ENCODE measurements at places on chromosomes 4 and X. TPM values are rescaled to one million over a fixed set of nuclear protein-coding genes. Genes with fewer than 3 reads are reported as not detected.

Gene RBM46
- total RNA-seq = not detected

Gene ARMCX2
- 33.0 TPM for total RNA-seq

Gene IL2RG
- total RNA-seq = 2.6 TPM

Gene SPANXC
- total RNA-seq = not detected

Gene PF4V1
- not detected for total RNA-seq

Gene RAB33A
- 12.7 TPM for total RNA-seq

Gene AFM
- not detected for total RNA-seq

Gene C4orf36
- total RNA-seq = 0.93 TPM

- DNase-seq = no peak
Observed at GRCh38 chr4:54717694-54718093, 59.9 kb downstream of the KIT start.

DNA sequence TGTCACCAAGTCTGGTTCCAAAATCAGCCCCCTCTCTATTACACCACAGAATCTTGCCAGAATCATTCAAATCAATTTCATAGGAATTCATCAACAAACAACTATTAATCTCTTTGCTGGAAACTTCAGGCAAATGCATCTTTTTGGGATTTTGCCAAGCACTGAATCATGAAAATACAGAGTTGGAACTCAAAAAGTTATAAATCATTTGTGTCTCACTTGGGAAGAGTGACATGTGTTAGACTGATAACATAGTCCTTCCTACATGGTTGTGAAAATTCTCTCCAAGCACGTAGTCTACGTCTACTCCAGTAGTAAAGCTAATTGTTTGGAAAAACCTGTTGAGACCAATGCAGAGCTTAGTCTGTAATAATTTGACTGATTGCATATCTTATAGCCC lies 19.0 kb downstream of the CXCL8 start:
- DNase-seq = no peak

- DNase-seq = no peak
Observed at GRCh38 chr4:154471526-154472331, 19.9 kb downstream of the DCHS2 start.

GRCh38 chr4:99872570-99872969 lies 21.7 kb downstream of the LAMTOR3 start:
- no peak for DNase-seq

DNA sequence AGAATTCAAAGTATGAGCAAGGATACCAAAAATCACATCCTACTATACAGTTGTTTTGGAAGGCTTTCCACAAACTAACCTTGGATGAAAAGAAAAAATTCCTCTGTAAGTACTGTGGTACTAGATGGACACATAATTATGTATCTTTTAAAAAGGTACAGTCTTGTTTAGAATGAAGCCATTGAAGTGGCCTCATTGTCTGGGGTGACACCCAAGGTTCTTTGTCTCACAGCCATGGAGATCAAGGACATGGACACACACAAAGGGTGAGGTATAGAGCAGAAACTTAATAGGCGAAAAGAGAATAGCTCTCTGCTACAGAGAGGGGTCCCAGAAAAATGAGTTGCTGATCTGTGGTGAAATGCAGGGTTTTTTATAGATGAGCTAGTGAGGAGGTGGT lies 16.8 kb upstream of the HERC5 start:
- no peak for DNase-seq

- no peak for DNase-seq
Observed at GRCh38 chr4:150852216-150852615, 162.9 kb downstream of the LRBA start.

DNA sequence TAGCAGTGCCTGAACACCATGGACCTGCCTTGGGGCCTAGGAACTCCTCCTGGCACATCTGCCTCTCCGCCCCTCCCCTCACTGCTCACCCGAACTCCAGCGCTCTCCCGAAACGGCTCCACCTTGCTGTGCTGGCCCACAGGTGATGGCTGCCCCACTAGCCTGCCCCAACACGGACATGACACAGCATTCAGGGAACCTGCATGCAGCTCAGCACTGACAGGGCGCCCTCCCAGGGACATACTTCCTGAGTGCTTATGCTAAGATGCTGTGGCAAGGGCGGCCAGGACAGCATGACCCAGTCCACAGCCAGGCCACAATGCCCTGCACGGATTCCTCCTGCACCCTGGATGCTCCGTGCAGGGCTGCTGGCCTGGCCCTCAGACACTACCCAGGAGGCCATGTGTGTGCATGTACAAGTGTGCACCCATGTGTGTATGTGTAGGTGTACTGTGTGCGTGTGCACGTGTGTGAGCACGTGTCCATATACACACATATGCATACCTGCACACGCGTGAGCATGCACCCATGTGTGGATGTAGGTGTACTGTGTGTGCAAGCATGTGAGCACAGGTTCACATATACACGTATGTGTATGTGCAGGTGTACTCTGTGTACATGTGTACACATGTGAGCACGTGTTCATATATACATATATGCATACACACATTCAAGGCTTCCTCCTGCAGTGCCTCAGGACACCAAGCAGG lies 6.0 kb downstream of the TMEM271 start:
- DNase-seq = no peak

DNA sequence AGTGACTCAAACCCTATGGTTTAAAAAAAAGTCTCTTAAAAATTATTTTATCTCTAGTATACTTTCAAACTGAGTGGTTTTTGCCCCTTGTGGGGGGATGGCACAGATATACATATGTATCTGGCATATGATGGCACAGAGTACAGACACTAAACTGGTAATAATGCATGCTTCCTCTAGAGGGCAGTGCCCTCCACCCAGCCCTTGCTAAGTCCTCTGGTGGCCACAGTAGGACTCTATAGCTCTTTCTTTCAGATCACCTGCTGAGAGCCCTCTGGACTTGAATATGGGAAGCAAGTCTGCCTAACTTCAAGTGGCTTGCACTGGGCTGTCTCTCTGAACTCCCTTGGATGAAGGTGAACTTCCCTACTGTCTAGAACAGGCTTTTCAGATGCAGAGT lies 66.3 kb downstream of the TSPAN7 start:
- DNase-seq = no peak

DNA sequence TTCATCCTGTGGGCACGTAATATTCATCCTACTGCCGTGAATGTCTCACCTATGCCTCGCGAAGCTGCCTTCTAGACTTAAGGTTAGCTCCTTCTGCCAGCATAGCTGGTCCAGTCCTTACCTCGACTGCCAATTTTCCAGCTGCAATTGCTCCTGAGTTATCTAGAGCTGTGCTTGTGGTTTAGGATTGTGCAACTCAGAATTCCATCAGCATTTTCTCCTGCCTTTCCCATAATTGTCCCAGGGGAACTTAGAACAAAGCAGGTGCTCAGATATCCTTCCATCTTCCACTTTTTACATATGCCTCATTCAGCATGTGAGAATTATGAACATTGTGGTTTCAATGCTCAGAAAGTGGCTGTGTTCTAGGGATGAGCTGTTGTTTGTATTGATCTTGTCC lies 131.4 kb upstream of the ADGRL3 start:
- DNase-seq = no peak

DNA sequence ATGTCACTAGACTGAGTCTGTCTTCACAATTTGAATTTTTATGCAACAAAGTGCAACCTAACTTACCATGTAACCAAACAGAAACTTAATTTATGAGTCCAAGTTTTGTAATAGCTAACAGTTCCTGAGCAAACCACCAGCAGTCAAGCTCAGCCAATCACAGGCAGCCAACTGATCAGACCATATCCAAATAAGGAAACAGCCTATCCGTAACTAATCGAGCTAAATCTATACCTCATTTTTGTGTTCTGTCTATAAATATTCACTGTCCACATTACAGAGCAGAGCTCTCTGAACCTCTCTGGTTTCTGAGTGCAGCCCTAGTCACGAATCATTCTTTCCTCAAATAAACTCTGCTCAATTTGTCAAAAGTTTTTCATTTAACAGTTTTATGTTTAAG lies 367.6 kb downstream of the PRR32 start:
- DNase-seq = no peak

GRCh38 chr4:148444296-148445070 lies 2.3 kb upstream of the NR3C2 start:
- DNase-seq = peak; percentile 81

- no peak for DNase-seq
Observed at GRCh38 chr4:30525662-30526315, 194.4 kb upstream of the PCDH7 start.

- no peak for DNase-seq
Observed at GRCh38 chr4:53122280-53123116, 243.4 kb downstream of the SCFD2 start.

GRCh38 chrX:19739683-19740082 lies 147.7 kb downstream of the SH3KBP1 start:
- no peak for DNase-seq

- no peak for DNase-seq
Observed at GRCh38 chr4:44553180-44553579, 98.2 kb downstream of the YIPF7 start.

GRCh38 chrX:1941321-1941720 lies 326.5 kb downstream of the ASMT start:
- DNase-seq = no peak

DNA sequence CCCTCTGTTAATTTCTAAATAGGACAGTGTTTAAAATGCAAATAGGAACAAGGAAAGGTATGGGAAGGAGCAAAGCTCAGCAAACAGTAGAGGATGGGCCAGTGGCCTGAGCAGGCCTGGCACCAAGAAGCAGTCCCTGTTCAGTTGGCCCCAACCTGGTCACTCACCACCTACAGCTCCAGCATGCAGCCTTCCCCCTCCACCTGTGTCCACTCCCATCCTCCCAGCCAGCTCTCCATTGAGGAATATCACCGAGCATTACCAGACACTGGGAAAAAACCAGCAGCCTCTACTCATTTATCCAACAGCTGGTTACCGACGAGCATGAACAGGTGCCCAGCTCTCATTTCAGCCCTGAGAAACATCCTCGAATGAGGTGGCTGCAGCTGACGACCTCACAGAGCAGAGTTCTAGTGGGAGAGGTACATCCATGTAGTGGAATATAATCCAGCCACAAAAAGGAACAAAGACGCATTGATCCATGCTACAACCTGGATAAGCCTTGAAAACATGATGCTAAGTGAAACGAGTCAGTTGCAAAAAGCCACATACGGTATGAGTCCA lies 25.6 kb downstream of the CD99L2 start:
- DNase-seq = no peak

DNA sequence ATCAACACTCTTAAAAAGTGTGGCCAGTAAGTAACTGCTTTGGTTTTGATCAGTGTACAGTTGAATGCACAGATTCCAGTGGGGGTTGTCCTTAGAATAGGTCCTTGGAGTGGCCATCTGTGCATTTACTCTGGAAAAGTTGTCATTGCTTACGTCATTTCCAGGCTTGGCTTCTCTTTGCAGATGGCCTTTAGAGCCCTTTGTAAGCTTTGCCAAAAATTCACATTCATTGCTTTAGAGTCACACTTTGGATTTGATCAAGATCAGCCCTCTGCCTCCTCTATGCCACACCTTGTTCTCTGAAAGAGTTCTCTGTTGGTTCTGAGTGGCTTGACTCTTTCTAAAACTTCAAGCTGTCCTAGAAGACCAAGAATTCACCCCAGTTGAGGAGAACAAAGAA lies 83.9 kb downstream of the MAMLD1 start:
- DNase-seq = no peak

DNA sequence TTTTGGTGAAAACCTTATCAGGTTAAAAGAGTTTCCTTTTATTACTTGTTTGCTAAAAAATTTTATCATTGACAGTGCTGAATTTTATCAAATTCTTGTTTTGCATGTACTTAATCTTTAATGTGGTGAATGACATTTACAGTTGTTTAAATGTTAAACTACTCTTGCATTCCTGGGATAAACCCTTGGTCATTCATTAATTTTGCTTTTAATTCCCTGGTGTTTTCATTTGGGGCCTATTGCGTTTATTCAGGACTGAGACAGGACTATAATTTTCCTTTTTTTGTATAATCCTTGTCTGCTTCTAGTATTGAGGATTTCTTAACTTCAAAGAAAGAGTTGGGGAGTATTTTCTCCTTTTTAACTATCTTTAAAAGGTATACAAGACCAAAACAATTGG lies 98.7 kb upstream of the TLL1 start:
- no peak for DNase-seq

DNA sequence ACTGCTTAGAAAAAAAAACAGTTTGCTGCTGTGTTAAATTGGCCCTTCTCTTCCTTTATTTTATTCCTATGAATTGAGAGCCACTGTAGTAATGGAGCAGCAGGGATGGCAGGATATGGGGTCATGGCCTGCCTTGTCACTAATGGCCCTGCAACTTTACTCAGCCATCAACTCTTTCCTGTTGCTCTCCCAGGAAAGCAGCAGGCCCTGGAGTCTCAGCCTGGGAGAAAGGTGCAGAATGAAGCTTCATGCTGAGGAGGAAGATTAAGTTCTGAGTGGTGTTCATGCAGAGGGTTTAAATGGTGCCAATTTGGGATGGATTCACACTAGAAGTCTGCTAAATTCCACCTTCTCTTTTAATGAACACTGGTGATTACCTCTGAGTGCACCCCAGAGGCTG lies 285.6 kb downstream of the GPAT3 start:
- DNase-seq = no peak

- no peak for DNase-seq
Observed at GRCh38 chrX:149036086-149036485, 469.0 kb downstream of the IDS start.

DNA sequence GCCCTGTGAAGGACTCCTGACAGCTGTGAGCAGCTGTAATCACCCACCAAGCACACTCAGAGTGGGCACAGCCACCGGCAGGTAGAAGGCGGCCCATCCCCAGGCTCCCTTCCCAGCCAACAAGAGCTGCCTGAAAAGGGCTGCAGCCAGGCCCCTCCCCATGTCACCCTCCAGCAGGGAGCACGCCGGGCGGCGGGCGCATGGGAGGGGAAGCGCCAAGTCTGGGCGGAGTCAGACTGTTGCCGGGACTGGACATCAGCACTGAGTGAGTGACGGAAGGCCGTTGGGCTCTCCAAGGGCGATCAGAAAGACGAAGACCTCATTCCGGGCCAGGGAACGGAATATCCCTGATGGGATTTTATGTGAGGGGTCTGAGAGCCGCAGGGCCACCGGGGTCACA lies 82.1 kb downstream of the PPP2R2C start:
- DNase-seq = no peak

DNA sequence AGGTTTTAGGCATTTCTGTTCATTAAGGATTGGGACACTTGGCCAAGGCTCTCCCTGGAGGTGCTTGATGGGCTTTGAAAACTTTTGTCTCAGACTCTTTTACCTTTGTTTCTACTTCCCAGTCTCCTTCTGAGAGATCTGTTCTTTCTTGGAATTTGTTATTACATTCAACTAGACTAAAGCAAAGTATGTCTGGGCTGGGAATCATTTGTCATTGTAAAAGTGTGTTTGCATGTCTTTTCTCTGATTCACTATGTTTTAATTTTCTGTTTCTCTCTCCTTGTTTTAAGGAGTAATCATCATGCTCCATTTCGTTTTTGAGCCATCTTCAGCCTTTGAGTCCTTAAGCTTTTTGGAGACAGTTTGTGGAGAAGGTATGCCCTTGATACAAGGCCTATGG lies 12.2 kb upstream of the PGRMC2 start:
- DNase-seq = no peak

- DNase-seq = no peak
Observed at GRCh38 chr4:123784626-123785025, 388.0 kb downstream of the SPRY1 start.
